DMS53 (cell line): ENCODE measurements at places on chromosomes 5 and 9.

- no peak for DNase-seq
Observed at GRCh38 chr5:39189292-39189955, 29.9 kb downstream of the FYB1 start.

DNA sequence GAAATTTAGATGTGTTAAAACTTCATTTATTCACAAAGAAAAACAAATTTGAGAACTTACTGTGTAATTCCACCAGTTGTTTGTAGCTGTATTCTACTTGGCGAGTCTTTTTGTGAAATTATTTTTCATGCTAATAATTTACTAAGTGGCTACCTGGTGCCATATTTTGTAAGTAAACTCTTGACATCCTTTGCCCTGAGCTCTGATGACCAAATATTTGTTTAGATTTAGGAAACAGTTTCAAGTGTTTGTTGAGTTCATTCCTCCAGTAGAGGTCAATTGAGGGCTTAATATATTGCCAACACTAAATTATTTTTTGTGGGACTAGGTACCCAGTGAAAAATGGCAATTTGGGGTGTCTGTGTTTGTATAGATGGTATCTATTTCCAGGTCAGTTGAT lies 3.7 kb downstream of the CNTLN start:
- peak; percentile 61 for DNase-seq

- no peak for DNase-seq
Observed at GRCh38 chr5:119011186-119011585, 22.8 kb upstream of the DTWD2 start.

GRCh38 chr5:5422819-5423515 lies 490 bp downstream of the ICE1 start:
- DNase-seq = peak; percentile 75

DNA sequence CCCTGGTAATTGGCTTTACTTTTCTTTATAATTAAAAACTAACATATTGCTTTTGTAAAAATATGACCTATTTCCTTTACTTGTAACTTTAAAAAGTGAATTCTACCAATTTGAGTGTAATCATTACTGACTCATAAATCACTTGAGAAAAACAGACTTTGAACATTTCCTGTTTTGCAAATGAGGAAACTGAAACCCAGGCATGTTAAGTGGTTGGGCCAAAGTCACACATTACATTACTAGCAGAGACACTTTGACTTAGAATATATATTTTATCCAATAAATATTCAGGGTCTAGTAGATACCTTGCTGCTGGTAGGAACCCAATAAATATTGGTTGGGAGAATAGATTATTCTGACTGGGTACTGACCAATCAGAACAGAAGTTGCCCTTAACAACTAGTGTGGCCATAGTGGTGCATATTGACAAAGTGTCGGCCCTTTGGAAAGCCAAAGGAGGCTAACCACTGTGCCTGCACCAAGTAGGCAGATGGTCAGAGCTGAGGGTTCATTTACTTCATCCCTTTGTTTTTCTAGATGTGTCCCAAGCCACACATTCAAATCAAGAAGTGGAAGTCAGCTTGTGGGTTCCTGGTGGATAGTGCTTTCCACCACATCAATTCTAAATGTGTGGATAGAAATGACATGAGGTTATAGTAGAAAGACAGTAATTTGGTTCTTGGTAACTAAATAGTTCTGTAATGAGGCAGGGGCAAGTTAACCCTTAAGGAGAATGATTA lies 365.1 kb upstream of the RIOK2 start:
- peak; percentile 56 for DNase-seq

DNA sequence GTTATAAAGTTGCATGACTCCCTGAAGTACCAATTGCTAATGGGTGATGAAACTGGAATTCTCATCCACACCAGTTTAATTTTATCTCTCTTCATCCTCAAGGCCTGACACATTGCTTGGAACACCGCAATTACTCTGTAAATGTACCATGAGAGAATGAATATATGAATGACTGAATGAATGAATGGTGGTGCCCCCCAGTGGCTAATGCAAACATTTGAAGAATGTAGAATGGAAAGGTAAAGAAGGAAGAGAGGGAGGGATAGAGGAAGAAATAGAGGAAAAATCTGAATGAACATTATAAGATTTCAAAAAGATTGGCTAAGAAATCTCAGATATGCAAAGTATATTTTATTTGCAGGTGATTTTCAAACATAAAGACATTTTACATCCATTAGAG lies 13.1 kb downstream of the PAPPA start:
- DNase-seq = no peak

DNA sequence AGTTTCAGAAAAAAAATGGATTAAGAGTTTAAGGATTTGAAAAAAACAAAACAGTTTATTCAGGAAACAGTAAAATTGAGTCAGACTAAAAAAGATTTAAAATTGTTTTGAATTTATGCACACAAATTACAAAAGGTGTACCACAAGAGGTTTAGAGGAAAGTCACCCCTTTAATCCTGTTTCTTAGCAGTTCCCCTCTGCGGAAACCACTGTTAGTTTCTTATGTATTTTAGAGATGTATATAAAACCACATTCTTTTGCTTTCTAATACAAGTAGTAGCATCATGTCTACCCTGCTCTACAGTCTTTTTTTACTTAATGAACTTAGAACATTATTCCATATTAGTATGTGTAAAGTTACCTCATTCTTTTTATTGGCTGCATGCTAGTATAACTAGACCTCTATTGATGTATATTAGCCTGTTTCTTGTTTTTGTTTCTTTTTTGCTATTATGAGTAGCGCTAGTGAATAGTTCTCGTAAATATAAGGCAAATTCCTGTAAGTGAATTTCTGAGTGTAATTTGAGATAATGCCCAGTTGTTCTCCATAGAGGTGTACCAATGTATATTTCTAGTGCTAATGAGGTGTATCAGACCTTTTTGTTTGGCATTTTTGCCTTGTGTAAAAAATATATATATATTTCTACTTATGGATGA lies 20.0 kb downstream of the GPBP1 start:
- DNase-seq = no peak

GRCh38 chr9:87236546-87236945 lies 261.1 kb upstream of the DAPK1 start:
- DNase-seq = no peak

DNA sequence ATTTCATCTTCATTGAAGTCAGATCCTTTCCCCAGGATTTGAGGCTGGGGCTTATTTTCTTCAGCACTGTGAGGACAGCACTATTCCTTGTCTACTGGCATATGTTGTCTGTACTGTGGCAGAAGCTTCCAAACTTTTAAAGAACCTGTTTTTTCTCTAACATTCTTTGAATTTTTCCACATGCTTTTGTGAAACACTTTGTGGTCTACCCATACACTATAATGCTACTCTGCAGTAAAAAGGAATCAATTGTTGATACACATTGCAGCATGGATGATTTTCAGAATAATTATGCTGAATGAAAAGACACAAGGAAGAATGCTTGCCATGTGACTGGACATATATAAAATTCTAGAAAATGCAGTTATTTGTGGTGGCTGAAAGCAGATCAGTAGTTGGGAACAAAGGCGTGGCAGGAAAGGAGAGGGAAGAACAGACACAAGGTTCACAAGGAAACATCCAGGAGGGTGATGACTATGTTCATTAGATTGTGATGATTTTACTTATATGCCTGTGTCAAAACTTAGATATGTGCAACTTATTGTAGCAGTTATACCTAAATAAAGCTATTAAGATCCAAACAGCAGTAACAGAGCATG lies 96.8 kb downstream of the WNK2 start:
- DNase-seq = no peak

DNA sequence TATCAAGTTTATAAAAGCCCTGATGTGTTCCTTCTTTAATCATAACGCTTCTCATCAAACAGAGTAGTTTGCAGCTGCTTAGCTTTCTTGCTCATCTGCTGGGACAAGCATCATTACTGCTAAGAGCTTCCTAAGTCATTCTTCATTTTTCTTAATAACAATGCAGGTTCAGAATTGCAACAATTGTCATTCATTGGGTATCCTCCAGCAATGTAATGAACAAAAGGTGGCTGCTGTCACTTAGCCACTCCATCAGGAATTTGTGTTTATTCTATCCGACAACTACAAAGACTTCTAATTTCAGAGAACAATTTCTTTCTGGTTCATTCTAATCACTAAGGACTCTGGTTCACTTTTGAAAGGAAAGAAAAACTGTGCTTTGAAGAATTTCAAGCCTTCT lies 836.7 kb upstream of the CDH10 start:
- DNase-seq = no peak

GRCh38 chr9:16333691-16334090 lies 536.8 kb downstream of the BNC2 start:
- no peak for DNase-seq

DNA sequence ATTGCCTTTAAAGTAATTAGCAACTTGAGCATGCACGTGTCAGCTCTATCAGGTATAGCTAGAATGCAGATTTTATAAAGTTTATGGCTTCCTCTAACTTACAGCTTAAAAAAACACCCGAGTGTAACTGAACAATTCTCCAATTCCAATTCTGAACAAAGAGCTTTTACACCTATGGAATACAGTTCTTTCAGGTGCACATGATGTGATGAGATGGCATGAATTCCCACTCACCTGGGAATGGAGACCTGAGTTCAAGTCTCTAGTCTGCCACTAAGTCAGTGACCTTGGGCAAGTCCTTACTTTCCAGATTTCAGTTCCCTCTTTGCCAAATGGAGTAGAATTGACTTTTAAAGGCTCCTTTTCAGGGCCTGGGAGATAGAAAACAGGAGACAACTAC lies 1.8 kb downstream of the ZFAND5 start:
- DNase-seq = peak; percentile 23

- DNase-seq = no peak
Observed at GRCh38 chr5:18954239-18954638, 1033.8 kb downstream of the CDH18 start.

GRCh38 chr5:10685115-10685521 lies 75.9 kb downstream of the DAP start:
- no peak for DNase-seq

DNA sequence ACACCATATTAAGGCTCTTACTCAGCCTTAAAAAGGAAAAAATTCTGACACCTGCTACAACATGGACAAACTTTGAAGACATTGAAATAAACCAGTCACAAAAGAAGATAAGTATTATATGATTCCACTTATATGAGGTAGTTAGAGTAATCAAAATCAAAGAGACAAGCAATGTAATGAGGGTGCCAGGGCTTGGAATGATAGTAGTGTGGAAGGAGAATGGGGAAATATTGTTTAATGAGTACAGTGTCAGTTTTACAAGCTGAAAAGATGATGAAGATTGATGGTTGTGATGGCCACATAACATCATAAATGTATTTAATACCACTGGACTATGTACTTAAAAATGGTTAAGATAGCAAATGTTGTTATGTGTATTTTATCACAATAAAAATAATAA lies 485.7 kb downstream of the SPATA31D1 start:
- DNase-seq = no peak

- no peak for DNase-seq
Observed at GRCh38 chr5:149995385-149996204, 4.9 kb downstream of the TIGD6 start.

DNA sequence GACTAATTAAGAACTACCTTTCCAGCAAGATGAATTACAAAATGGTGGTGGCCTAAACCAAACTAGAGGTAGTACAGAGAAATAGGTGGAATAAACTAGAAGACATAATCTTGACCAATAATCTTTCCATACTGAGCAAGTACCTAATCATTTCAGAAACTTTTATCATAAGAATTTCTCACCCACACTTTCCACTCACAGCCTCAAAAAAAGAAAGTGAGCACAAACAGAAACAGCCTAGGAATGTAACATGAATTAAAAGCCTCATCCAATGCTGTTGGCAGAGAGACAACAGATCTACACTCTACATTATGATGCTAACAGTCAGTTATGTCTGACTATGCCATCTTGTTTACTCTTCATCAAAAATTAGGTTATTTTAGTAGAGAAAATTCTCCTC lies 1.3 kb downstream of the RNF38 start:
- no peak for DNase-seq

DNA sequence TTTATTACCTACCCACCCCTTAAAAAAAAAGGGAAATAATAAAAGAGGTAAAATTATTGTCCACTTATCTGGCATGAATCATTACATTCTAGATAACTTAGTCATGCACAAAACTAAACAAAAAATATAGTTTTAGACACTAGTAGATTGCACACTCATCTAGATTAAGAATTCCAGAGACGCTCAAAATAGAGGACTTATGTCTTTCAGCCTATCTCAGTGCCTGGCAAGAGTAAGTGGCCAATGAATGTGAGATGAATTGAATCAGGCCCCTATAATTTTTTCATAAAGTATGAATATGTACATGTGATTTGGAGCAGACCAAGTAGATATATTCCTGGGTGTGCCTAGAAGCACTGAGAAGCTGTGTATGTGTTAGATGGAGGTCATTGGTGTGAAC lies 2.0 kb upstream of the RXFP3 start:
- no peak for DNase-seq

DNA sequence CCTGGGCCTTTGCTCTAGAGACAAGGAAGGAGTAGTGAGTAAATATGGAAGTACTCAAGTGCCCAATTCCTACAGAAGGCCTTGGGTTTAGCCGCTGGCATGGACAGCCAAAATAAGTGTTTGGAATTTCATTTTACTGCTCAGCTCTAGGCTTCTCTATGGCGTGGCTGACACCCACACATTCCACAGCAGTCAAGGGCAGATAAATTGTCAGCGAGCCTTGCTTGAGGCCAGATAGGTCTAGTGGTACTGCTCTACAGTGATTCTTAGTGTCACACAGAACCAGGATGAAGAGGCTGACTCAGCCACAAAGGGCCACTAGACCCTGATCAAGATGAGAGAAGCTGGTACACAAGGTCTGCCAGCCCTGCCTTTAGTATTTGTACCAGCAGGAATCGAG lies 111.0 kb upstream of the NFIB start:
- DNase-seq = no peak

GRCh38 chr5:169545762-169546161 lies 37.8 kb upstream of the SPDL1 start:
- no peak for DNase-seq

GRCh38 chr5:43631182-43631910 lies 28.4 kb downstream of the NNT start:
- DNase-seq = peak; percentile 90

GRCh38 chr5:75818661-75819060 lies 101.4 kb upstream of the POC5 start:
- DNase-seq = no peak

DNA sequence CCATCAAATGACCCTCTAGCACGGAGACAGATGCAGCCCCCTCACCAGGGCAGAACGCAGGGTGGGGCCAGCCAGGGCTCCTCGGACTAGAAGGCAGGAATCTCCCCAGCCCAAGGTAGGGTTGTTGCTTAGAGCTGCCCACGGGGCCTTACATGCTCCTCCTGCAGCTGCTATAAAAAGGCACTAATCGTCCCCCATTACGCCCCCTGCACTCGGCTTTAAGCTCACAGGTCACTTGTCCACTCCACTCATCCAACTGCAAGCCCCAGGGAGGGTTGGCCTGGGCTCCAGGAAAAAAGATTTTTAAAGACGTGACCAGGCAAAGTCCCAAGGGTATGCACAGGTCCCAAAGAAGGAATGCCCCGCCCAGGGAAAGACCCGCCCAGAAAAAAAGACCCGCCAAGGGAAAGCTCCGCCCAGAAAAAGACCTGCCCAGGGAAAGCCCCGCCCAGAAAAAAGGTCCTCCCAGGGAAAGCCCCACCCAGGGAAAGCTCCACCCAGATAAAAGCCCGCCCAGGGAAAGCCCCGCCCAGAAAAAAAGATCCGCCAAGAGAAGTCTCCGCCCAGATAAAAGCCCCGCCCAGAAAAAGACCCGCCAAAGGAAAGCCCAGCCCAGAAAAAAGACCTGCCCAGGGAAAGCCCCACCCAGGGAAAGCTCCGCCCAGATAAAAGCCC lies 11.1 kb downstream of the GRIN1 start:
- DNase-seq = no peak
